ENCODE measurements at places on chromosomes 7 and 10.

DNA sequence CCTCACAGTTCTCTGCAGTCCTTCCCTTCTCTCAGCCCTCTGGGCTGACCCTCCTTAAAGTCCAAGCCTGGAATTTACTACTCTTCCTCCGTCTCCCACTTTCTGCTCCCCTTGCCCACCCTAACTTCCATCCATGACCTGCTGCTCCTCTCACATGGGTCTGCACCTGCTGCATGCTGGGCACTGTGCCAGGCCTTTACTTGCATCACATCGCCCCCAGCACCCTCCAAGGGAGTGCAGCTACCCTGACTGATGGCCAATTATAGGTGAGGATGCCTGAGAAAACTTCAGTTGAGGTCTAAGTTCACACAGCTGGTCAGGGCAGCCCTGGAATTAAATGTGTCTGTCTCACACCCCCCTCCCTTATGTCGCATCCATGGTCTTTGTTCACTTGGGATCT lies 53.6 kb upstream of the ZPBP start:
- DNase-seq: no peak

- no peak for DNase-seq
These were observed 48.6 kb upstream of the MKI67 start for GRCh38 chr10:128174581-128175559.

GRCh38 chr10:113158183-113158582 lies 208.1 kb downstream of the TCF7L2 start:
- no peak for DNase-seq

- peak; percentile 30 for DNase-seq
These were observed 113.6 kb upstream of the AMPH start for GRCh38 chr7:38744746-38745145.

DNA sequence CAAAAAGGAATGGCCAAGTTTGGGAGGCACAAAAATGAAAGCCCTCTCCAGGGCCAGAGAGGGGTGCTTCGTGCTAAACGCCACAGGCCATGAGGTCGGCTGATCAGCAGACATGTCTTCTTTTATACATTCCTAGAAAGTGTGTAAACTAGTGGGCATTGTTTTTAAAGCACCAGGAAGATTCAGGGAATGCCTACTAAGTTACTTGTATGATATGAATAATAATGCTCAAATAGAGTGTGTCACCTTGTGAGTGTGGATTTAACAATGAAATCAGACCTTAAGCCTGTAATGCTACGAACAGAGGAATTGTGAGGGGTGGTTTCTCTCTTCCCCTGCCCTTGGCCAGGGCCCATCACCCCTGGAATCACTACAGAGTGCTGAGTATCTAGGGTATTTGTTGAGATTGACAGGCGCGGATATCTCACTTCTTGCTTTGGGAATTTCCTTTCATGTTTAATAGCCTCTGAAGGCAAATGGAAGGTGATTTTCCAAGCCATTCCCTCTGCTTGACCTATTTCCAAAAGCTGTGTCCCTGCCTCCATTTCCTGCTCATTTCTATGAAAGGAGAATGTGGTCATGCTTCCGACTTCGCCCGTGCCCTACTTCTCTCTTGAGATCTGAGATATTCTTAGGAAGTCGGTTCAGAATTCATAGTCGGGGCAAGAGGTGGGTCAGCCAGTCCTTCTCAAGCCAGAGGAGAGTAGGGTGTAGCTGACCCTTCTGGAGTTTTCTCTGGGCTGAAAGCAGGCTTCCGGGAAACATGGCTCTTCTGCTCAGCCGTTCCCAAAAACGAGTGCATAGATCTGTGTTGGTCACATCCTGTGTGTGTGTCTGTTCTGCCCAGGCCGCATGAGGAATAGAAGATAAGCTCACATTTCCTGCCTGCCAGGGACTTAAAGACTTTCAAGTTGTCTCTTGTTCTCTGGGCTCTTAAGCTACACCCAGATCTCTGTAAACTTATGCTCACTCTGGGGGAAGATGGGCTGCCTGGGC lies 167.8 kb upstream of the ITGB1 start:
- peak; percentile 67 for DNase-seq

- DNase-seq: no peak
These were observed 226.0 kb upstream of the ADARB2 start for GRCh38 chr10:1963341-1963740.

GRCh38 chr10:21501731-21502347 lies 23.6 kb downstream of the SKIDA1 start:
- no peak for DNase-seq

DNA sequence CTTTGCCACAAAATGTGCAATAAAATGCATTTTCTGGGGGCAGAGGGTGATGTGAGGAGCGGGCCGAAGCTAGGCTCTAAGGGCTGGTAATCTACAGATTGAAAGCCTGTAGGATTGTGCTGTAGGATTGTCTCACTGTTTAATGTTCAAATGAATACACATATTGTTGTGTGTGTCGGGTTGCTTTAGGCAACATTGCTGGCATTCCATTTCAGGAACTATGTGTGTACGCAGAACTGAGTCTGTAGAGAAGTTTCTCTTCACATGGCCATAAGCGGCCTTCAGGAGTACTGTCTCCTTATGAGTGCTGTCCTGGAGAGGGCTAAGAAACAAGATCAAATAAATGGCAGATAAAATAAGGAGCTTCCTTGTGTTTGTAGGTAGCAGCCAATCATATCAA lies 540.2 kb downstream of the GATA3 start:
- no peak for DNase-seq

DNA sequence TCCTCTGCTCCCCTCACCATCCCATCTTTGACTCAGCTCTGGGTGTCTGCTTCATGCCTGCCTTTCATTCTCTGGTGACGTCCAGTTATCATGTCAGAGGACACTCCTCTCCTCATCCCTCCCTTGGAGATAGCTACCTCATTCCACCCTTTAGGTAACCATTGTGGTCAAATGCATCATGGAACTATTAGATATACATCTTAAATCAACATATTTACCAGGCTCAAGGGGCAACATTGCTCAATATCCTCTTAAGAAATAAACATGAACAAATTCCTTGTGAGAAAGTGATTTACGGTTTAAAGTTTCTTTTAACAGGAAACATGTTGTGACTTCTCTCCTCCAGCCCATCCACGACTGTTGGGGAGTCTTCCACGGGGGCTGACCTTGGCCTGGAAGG lies 511.6 kb upstream of the IGFBP3 start:
- no peak for DNase-seq

GRCh38 chr10:14389981-14390590 lies 59.4 kb upstream of the FRMD4A start:
- peak; percentile 77 for DNase-seq

DNA sequence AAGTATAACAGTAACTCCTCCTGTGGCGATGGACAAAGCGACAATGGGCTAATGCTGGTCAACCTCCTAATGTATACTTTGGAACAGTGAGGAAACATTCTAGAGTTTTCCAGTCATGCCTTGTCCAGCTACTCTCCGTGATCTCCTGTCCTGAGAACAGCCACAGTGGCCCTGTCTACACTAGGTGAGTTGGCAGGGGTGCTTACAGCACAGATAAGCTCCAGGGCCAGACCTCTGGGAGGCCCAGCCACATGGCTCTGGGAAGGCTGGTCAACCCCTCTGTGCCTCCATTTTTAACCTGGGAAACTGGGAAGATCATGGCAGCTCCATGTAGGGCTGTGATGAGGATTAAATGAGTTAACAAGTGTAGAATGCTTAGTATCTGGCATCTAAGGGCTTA lies 57.0 kb downstream of the CLEC2L start:
- no peak for DNase-seq

DNA sequence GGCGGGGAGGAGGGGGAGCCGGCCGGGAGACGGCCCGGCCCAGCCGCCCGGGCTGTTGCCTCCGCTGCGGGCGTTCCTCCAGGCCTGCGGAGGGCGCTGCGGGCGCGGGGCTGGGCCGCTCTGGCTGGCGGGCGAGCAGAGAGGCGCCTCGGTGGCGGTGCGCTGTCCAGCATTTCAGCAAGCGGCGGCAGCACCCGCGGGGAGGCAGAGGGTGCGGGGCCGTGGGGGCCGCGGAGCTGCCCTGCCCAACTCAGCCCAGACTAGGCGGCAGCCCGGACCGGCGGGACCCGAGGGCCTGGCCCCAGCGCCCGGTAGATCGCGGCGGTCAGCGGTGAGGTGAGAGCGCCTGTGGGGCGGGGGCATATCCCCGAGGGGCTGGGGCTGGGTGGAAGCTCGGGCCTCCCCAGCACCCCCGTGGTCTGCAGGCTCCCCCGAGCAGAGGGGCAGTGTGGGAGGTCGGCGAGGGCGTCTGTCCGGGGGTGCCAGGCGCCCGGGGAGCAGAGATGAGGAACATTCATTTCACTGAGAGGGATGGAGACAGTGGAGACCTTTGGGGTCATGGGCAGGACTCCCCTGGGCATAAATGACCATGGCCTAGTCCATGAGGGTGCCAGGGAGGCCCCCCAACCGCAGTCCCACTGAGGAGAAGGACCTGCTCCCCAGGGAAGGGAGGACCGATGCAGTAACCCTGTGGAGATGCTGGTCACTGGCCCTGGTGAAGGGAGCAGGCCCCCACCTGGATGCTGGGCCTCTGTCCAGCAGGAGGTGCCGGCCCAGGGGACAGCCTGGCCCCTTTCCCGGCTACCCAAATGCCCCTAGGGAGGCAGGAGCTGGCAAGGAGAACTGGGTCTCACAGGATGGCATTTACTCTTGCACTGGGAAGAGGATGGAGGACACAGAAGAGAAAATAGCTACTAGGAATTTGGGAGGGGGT lies at the start of gene SRRM3:
Gene SRRM3, plus strand, starts transcription at position 165 of the 934 bp plus-strand sequence. CDS start 33,171 bp downstream, outside the sequence.
- DNase-seq: peak; percentile 85

DNA sequence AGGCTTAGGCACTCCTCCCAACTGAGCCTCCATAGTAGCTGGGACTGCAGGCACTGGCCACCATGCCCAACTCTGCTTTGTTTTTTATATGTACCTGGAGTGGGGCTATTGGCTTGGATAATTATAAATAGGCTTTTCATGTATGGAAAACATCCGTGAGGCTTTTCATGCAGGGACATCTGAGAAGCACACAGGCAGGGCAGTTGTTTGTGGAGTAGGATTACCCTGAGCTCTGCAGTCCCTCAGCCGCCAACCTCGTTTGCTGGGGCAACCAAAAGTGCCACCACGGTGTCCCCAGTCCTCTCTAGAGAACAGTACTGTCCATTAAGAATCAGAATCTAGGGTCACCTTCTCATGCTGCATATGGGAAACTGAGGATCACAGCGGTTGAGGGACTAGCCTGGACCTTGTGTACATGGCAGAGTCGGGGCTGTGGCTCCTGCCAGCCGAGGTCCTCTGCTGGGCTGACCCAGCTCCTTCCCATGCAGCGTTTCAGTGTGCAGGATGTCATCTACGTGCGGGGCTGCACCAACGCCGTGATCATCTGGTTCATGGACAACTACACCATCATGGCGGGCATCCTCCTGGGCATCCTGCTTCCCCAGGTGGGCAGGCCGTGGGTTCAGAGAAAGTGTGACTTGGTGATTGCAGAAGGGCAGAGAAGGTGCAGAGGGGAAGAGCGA lies 54.5 kb downstream of the TSPAN15 start:
- no peak for DNase-seq

- peak; percentile 62 for DNase-seq
These were observed 79.3 kb downstream of the INSYN2A start for GRCh38 chr10:127117125-127117524.

DNA sequence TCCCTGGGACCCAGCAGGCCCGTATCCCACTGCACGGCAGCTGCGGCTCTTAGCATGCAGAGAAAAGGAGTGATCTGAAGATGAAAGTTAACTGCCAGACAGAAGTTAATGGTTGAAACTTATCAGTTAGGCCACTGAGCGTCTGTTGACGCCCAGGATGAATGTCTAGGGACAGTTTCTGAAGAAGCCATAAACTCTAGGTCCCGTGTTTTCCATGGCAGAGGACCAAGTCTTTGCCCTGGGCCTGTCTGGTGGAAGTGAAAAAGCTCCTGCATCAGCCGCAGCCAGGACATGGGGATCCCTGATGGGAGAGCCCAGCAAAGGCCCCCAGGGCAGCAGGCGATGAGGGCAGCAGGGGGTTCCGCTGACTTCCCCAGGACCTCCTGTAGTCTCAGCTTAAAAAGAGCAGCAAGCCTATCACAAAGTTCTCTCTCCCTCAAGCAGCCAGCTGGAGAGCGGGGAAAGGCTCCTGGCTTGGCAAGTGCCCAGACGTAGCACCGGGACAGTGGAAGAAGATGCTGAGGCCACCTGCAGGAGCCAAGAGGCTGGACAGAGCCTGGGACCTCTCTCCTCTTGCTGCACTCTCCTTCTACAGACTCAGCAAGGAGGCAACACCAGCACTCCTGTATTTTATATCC lies 79.6 kb downstream of the TNS3 start:
- no peak for DNase-seq

DNA sequence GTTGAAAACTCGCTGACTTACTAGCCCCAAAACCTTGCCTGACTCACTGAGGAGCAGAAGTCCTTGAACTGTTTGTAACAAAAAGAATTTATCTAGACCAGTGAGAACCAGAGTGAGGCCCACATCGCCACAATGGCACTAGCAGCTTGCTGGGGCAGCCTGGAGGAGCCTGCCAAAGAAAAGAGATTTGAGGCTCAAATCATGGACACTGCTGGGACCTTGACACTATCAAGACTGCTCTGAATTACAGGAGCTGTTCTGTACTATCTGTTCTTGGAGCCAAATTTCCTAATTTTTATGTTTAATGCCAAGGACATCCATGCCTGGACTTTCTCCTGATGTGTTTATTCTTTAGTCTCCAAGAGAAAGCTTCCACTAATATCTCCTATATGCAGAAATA lies 82.0 kb upstream of the JCAD start:
- DNase-seq: no peak

- peak; percentile 13 for DNase-seq
These were observed 642.2 kb downstream of the SH2D4B start for GRCh38 chr10:81179805-81180452.

DNA sequence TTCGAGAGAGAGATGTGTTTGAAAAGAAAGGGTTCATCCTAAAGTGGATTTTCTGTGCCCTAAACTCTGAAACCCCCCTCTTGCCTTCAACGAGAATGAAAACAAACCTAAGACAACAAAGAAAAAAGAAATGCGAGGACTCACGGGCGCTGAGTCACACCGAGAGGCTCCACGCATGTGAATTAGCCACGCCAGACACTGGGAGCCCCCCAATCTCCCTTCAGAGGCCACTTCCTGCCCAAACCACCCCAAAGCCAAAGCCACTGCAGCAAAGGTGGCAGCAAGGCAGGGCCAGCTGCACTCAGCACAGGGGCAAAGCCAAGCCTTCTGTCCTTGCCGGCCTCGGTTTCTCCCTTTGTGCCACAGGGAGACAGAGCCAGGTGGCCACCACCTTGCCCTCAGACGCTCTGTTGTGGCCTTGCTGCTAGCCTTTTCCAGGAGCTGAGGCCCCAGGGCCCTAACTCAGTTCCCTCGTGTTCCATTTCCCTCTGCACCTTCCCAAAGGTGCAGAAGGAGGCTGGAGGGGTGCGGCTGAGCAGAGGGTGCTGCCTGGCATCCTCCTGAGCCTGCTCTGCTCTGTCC lies 93.3 kb downstream of the FAM53B start:
- peak; percentile 86 for DNase-seq

GRCh38 chr10:131858583-131859340 lies 42.0 kb upstream of the PPP2R2D start:
- DNase-seq: no peak

DNA sequence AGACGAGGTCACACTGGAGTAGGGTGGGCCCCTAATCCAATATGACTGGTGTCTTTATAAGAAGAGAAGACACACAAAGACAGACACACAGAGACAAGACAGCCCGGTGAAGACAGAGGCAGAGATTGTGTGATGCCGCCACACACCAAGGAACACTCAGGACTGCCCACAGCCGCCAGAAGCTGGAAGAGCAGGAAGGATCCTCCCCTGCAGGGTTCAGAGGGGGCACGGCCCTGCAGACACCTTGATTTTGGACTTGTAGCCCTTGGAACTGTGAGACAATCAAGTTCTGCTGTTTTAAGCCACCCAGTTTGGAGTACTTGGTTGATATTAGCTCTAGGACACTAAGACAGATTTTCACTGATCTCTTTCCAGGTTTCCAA lies 72.1 kb upstream of the NANOS1 start:
- DNase-seq: no peak

GRCh38 chr10:14416308-14416700 lies 85.6 kb upstream of the FRMD4A start:
- DNase-seq: no peak
